ENCODE measurements at places on chromosomes 16 and 17.
A peak's percentile ranks its signal among the peaks of the same experiment; 100 is the strongest.

GRCh38 chr16:775236-775796 is 12.9 kb downstream of the RPUSD1 start:
- no peak for DNase-seq

DNA sequence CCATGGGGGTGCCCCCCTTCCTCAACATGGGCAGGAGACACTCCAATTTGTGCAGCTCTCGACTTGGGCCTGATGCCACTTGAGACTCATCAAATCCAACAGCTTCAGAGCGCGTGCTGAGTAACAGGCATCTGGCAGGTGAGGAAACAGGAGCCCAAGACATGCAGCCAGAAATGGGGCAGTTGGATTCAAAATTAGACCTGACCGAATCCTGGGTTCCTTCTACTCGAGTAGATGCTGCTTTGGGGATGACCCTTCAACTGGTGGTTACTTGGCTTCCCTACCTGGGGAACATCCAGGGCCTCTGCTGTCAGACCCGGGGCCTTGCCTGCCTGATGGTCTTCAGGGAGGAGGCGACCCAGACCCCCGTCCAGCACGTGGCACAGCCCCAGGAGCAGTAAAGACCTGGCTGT is 488 bp upstream of the NTN3 start:
- DNase-seq: peak; percentile 33

- no peak for DNase-seq
These were observed 148.5 kb upstream of the PLCG2 start for GRCh38 chr16:81630635-81631031.

- DNase-seq: no peak
These were observed 14.1 kb downstream of the CFAP20 start for GRCh38 chr16:58114827-58115825.

GRCh38 chr17:42453439-42453838 is 5.2 kb upstream of the ATP6V0A1 start:
- DNase-seq: no peak

DNA sequence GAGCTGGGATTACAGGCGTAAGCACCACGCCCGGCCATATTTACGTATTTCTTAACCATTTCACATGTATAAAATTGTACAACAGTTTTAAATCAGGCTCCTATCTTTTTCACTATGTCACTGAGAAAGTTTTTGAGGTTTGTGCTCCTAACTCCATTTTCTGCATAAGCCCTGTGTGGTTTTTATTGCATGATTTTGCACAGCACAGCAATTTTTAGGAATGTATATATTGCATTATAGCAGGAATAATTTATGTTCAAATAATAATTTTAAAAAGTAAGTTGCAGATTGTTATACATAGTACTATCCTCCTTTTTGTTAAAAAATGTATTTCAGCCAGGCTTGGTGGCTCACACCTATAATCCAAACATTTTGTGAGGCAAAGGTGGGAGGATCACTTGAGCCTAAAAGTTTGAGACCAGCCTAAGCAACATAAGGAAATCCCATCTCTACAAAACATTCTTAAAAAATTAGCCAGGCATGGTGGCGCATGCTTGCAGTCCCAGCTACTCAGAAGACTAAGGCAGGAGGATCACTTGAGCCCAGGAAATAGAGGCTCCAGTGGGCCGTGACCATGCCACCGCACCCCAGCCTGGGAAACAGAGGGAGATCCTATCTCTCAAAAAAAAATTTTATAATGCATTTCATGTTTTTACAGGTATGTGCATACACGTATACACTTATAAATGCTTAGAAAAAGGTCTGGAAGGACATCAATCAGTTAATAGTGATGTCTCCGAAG is 26.0 kb downstream of the SMG6 start:
- no peak for DNase-seq

- no peak for DNase-seq
These were observed 48.7 kb upstream of the GSE1 start for GRCh38 chr16:85564277-85565051.

GRCh38 chr17:17091856-17092756 is 49.8 kb downstream of the MPRIP start:
- DNase-seq: no peak

- DNase-seq: no peak
These were observed 7.1 kb upstream of the ORAI3 start for GRCh38 chr16:30941600-30942425.

DNA sequence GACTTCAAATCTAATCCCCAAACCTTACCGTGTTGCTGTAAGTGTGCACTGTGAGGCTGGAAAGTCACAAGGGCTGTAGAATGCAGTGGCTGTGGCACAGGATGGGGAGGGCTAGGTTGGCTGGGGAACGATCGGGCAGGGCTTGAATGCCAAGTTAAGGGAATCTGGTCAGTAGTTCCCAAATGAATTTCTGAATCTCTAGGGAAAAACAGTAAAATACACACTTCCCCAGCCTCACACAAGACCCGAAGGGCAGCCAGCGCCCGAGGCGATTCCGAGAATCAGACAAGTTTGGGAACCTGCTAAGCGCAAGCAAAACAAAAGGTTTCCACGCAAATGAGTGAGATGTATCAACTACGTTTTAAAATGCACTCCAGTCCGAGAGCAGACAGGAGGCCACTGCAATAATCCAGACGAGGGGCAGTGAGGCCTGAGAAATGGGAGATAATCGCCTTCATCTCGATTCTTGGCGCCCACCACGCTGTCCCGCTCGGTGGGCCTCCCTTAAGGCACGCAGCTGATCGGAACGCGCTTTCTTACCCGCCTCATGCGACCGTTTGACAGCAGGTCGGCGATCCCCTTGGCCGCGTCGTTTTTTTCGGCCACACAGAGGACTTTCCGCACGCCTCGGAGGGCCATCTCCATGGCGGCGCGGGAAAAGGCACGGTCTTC is 599 bp downstream of the TOP3A start:
- no peak for DNase-seq

GRCh38 chr17:44779211-44780025 is 20.6 kb downstream of the ADAM11 start:
- peak; percentile 82 for DNase-seq

GRCh38 chr16:11340710-11341109 is 4.5 kb upstream of the RMI2 start:
- DNase-seq: no peak

DNA sequence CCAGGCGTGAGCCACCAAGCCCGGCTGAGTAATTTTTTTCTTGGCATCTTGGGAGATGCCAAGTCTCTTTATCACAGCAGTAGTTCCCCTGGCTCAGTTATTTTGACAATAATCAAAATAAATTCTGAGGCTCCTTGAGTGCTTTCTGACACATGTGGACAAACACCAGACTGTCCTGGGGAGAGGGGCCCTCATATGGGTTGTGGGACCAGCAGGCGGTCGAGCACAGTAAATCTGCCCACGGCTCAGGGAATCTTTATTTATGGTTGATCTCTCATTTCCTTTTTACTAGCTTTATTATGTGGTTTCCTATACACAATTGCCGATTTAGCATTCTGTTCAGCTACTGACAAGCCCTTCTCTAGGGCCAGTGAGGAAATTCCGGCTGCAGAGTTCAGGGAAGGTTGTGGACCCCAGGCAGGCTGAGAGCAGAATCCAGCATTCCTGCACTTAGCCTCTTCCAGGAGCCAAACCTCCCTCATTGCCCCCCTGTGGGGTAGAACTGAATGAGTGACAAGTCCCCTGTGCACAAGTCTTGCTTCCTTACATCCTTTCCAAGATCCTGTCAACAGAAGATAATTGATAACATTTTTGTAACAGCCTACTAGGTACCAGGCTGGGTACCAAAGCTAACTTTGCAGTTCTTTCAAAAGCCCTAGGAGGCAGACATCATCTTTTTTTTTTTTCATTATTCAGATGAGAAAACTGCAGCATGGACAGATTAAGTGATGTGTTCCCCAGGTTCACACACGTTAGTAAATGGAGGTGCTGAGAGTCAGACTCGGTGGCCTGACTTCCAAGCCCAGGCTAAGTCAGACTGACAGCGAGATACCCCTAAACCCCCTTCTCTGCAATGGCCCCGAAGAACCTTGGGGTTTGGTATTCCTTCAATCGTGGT is 40.2 kb downstream of the HS3ST3B1 start:
- no peak for DNase-seq

- no peak for DNase-seq
These were observed 50.2 kb downstream of the CDH11 start for GRCh38 chr16:65071433-65072311.

- no peak for DNase-seq
These were observed 77.5 kb downstream of the PLXDC1 start for GRCh38 chr17:39073916-39074315.

- no peak for DNase-seq
These were observed 223.5 kb downstream of the CYB561 start for GRCh38 chr17:63222655-63223054.

DNA sequence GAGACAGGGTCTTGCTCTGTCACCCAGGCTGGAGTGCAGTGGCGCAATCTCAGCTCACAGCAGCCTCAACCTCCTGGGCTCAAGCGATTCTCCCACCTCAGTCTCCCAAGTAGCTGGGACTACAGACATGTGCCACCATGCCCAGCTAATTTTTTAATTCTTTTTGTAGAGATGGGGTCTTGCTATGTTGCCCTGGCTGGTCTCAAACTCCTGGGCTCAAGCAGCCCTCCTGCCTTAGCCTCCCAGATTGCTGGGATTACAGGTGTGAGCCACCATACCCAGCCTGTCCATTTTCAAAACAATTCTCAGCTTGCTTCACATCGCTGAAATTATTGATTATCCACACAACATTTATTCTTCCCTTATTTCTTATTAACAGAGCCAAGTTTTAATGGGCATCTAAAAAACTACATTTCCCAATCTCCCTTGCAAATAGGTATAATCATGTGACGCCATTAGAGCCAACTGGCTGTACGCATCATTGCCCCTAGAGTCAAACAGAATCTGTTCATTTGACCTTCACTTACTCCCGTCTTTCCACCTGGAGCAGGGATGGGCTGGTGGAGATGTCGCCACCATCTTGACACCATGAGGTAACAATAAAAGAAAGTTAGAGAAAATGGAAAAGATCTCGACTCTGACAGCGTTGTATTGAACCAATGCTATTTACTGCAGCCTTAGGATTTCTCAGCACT is 148.0 kb upstream of the FOXF1 start:
- DNase-seq: no peak

GRCh38 chr17:70370816-70371215 is 201.5 kb downstream of the KCNJ2 start:
- no peak for DNase-seq

DNA sequence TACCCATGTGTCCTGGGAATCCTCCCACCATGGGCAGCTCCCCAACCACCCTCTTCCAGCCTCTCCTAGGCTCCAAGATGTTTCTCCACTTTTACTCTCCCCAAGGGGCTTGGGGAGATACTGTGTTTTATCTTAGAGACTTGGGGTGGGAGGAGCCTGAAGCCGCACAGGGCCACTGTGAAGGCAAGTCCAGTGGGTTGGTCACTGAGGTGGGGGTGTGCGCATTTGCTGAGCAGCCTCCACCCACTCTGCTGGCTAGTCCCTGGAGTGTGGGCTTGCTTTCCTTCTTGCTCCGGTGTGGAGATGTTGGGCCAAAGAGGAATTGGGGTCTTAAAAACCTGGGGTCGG is 4.1 kb upstream of the CLDN9 start:
- DNase-seq: no peak

- DNase-seq: no peak
These were observed 1.8 kb upstream of the BCAR1 start for GRCh38 chr16:75252946-75253911.

GRCh38 chr17:28282596-28282995 is 36.4 kb upstream of the TMEM97 start:
- DNase-seq: peak; percentile 73

DNA sequence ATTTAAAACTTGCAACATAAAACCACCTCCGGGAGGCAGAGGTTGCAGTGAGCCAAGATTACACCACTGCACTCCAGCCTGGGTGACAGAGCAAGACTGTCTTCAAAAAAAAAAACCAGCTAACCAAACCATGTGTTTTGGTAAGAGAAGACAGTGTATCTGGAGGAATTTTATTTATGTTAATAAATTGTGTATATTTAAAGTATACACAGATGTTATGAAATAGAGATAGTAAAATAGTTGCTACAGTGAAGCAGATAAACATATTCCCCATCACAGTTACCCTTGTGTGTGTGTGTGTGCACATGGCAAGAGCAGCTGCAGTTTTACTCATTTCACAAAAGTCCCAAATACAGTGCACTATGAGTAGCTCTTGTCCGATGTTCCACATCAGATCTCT is 54.8 kb upstream of the CRISPLD2 start:
- no peak for DNase-seq

GRCh38 chr16:21088646-21089538 is 61.8 kb downstream of the DNAH3 start:
- no peak for DNase-seq

- DNase-seq: no peak
These were observed 22.2 kb downstream of the USP32 start for GRCh38 chr17:60369727-60370126.

DNA sequence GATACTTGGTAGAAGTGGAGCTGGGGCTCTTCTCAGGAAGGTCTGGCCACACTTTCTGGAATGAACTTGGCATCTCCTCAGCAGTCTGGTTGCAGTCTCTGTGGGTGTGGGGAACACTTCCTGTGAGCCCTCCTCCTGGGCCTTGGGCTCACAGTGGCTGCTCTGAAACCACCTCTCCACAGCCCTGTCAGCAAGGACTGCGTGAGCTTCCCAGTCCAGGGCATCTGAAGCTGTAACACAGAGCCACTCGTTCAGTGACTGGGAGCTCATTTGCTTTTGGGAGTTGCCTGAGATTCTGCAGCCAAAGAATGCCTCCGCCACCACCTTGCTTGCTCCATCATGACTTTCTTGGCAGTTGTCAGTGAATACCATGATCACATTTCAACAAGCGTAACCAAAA is 60.0 kb downstream of the CLEC16A start:
- no peak for DNase-seq

DNA sequence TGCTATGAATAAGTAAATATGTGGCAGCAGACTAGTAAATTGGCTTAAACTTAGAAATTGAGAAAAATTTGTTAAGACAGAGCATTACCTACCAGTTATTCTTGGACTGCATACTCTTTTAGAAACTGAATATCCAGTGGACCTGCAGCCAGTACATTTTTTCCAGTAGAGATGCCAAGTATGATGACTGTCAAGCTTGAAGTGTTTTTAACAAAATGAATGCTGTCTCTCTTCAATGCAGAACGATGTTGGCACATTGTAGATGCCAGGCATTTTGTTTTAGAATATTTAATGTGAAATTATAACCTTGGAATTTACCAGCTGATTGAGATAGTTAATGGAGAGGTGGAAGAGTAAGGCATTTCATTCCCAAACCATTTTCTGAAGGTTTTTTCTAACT is 52.5 kb downstream of the NFAT5 start:
- no peak for DNase-seq

DNA sequence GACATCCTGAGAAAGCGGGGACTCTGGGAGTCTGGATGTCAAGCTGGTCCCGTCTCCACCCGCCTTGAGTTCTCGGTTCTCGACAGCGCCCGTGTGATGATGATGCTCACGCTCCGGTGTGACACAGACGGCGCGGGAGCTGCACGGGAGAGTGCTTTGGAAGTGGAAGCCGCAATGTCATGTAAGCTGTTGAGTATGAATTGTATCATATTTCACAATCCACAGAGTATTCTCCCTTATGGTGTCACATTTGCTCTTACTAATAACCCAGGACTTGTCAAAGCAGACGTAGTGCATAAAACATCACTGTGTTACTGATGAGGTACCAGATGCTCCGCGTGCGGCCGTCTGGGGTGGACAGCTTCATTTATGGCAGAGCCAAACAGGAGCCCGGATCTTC is 217.5 kb upstream of the CHMP6 start:
- peak; percentile 64 for DNase-seq

GRCh38 chr17:34434052-34434451 is 71.0 kb upstream of the CCL1 start:
- DNase-seq: no peak

GRCh38 chr16:18782697-18783429 is 7.3 kb downstream of the RPS15A start:
- DNase-seq: no peak

- no peak for DNase-seq
These were observed 110.3 kb downstream of the BANP start for GRCh38 chr16:88061346-88062110.
